Hematopoietic multipotent progenitor cell treated with erythropoietin and hydrocortisone succinate and interleukin-3 and kit ligand, for 15 days (in vitro differentiated cells): ENCODE measurements at places on chromosomes 11 and 22.

GRCh38 chr11:122681070-122681469 lies 25.5 kb downstream of the UBASH3B start:
- DNase-seq = no peak

DNA sequence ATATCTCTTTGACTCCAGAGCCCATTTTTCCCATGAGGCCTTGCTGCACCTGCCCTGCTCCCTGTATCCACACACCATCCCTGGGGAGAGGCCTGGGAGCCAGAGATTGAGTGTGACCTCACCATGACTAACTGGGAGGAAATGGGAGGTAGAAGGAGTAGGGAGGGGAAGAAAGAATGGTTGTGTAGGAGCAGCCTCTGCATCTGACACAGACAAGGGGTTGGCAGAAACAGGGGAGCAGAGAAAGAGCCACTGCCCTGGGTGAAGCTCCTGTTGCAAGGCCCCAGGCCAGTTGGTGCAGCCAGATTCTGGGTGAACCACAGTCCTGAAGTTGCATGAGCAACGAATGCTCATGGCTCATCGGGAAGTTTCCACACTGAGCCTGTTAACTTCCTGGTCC lies 32.4 kb downstream of the POU2F3 start:
- DNase-seq = no peak

- no peak for DNase-seq
Measured at GRCh38 chr11:101863361-101863760, 51.4 kb upstream of the CEP126 start.

DNA sequence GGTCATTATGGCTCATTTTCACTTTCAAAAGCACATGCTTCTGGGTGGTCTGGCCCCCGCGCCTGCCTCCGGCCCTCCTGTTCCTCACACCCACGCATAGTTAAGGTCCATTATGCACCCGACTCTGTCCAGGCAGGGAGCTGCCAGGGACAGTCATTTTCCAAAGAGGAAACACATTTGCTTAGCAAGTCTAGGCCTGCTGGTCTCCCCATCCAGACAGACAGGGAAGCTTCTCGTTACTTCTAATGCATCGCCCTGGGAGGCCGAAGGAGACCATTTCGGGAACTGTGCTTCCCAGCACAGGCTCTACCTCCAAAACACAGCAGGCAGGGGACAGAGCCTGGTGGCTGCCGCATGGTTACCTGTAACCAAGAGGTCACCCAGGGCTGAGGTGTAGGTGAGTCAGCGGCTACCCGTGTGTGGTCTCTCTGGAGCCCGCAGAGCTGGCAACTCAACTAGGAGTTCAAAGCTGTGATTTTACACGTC lies 87.1 kb upstream of the SHANK2 start:
- no peak for DNase-seq

DNA sequence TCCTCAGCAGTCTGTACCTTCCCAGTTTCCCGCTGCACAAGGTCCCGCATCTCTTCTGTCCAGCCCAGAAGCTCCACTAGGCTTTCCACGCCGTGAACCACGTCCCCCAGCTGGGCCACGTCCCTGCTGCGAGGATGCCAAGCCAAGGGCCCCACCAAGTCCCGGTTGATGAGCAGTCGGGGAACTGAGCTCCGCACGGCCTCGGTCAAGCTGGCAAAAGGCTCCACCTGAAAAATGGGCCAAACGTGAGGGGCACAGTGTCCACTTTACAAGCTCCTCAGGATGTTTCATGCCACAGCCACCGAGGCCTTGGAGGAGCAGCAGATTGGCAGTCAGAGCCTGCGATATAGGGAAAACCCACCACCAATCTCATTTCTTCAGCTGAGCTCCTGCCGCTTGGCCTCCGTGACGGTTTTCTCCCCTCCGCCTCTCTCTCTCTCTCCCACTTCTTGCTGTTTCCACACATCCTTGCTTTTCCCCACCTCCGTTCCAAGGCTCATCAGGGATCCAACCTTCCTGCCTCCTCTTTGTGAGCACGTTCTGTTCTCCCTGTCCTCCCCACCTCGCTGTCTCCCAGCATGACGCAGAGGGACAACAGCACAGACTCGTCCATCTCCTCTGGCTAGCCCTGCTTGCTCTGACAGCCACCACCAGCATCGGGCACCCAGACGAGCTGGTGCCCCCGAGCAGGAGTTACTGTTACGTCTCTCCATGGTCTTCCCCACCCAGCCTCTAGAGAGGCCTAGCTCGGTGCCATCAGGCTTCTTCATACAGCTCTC lies 11.5 kb downstream of the RIC8A start:
- no peak for DNase-seq

DNA sequence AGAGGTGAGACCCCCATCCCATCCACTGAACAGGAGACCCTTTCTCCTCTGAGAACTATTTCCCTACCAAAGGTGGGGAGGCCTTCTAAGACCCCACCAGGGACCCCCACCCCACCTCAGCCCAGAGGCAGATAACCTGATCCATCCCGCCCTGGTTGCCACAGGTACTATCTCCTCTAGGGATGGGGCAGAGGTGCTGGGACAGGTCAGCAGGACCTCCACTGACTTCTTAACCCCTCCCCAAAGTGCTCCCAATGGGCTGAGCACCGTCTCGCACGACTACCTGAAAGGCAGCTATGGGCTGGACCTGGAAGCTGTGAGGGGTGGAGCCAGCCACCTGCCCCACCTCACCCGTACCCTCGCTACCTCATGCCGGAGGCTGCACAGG lies 4.3 kb downstream of the INPPL1 start:
- DNase-seq = no peak

- no peak for DNase-seq
Measured at GRCh38 chr11:65558930-65559509, 861 bp upstream of the LTBP3 start.

DNA sequence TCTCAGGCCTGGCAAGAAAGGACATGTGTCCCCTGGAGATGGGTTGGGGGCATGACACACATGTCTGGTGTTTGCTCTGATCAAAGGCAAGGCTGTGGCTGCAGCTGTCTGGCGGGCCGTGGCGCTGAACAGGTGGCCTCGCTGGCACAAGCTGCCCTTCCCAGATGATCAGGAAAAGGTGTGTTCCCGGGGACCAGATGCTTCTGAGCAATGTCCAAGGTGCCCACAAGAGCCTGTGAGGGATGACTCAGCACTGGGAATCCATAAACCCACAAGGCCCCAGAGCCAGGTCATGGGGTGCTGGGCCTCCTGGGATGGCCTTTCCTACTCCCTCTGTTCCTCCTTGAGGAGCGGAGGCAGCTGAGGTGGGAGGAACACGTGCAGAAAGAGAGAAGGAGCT lies 9.7 kb upstream of the LRP5 start:
- no peak for DNase-seq

DNA sequence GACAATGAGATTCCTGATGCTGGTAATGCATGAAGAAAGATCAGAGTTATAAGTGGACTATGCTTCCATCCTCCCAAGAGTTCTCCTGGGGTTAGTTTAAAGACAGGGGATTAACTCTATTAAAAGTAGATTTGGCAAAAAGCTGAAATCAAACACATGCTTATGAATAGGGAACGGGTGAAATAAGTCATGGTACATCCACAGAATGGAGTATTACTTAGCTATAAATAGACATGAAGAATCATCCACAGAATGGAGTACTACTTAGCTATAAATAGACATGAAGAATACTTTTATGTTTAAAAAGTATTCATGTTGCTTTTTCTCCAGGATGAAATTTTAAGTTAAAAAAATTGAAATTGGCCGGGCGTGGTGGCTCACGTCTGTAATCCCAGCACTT lies 596.4 kb upstream of the B3GAT1 start:
- DNase-seq = no peak

- DNase-seq = no peak
Measured at GRCh38 chr11:123434262-123434661, 4.2 kb downstream of the GRAMD1B start.

DNA sequence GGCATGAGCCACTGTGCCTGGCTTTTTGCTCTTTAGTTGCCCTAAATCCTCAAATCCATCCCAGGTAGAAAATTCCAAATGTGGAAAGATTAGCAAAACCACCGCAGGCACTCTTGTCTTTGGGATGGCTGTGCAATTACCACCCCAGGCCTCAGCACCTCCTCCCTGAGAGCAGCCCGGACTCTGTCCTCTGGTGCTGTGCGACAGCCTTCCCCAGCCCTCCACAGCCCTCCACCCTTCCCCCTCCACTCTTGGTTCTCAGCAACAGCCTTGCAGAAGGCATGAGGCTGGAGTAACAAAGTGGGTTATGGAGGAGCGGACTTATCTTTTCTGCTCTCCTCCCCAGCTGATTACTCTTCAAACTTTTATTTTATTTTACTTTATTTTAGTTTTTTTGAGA lies 44.7 kb upstream of the YWHAH start:
- no peak for DNase-seq

DNA sequence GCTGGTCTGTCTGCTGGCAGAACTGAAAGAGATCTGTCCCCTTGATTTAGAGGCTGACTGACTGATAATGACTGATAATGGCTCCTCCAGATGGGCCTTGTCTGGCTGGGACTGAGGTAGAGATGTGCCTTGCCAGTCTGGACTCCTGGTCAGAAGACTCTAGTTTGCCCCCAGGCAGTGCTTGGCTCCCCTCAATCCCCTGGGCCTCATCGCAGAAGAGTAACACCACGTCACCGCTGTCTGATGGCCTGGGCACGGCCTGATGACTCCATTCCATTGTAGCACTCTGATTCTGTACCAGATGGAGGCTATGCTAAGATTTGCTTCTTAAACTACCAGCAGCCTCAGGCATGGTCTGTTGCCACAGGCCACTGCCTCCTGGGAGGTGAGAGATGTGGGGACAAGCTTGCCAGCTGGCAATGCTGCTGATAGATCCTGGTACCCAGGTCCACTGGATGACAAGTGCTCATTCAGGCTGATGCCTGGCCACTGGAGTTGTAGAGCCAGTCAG lies 19.1 kb downstream of the CYB5R2 start:
- DNase-seq = no peak

- DNase-seq = no peak
Measured at GRCh38 chr11:111440416-111441205, 61.5 kb upstream of the POU2AF1 start.
